Activated CD4-positive, alpha-beta T cell treated with anti-CD3 and anti-CD28 coated beads, Interleukin-2, amount 10 ng/mL, durations not matched to agents 24 days and 14 days (primary cell): ENCODE measurements at places on chromosomes 4 and X. TPM values are rescaled to one million over a fixed set of nuclear protein-coding genes. Genes with fewer than 3 reads are reported as not detected.

MID2 gene
- 4.5 and 5.2 TPM in 2 replicates for total RNA-seq

GRCh38 chrX:93322110-93322509 lies 351.3 kb downstream of the NAP1L3 start:
- no peaks in the 10 kb centered on the region for H3K27me3 ChIP-seq
- no peaks in the 10 kb centered on the region for H3K36me3 ChIP-seq
- no peak for DNase-seq

DNA sequence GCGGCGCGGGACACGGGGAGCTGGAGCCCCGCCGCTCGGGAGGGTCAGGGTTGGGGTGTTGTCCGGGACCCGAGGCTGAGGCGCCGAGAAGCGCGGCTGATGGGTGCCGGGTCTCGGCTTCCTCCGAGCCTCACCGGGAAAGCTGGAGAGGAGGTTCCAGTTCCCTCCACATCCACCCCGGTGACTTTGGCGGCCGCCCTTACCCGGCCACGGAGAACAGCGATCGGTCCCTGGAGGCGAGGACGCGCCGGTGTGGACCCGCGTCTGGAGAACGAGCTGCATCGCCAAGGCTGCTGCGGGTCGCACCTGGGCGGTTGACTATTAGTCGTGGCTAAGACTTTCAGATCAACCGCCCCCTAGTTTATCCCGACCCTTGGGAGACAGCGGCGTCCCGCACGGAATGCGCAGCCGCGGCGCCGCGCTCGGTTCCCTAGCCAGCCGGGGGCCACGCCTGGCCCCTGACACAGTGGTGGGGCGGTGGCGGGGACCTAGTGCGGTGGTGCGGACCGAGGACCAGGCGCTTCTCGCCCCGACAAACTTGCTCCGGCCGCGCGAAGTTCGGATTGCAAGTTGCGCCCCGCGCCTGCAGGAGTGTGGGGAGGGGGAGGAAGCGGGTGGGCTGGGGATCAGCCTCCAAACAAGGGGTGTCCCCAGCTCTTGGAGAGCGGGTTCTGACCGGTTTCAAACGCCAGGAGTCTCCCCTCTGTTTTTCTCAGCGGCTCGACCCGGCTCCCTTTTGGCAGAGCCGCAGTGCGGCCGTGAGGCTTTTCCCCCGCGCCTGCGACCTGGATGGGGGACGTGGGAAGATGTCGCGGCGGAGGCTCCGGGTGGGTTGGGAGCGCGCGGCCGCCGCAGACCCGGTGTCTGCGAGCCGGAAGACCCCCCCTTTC lies 568 bp downstream of the FHDC1 start:
- peak overlapping the region; percentile 62 for H3K4me3 ChIP-seq
- peaks cover 14% of the 10 kb centered on the region for H3K4me1 ChIP-seq
- peaks cover 1% of the 10 kb centered on the region for H3K36me3 ChIP-seq
- peaks cover 63% of the 10 kb centered on the region for H3K27me3 ChIP-seq
- no peak overlapping the region for H3K27ac ChIP-seq
- peak; percentile 73 for DNase-seq

- H3K36me3 ChIP-seq = peaks cover 13% of the 10 kb centered on the region
- H3K4me1 ChIP-seq = peaks cover 20% of the 10 kb centered on the region
- H3K4me3 ChIP-seq = peak within 1 kb of the TSS; percentile 98
- H3K27ac ChIP-seq = peak within 1 kb of the TSS; percentile 98
- H3K27me3 ChIP-seq = no peaks in the 10 kb centered on the region
These were observed at the start of gene RIBC1 for GRCh38 chrX:53422861-53423306. TSS of gene RIBC1 (plus strand) at chrX:53422873. CDS start at chrX:53426277, 3,404 bp downstream.

DNA sequence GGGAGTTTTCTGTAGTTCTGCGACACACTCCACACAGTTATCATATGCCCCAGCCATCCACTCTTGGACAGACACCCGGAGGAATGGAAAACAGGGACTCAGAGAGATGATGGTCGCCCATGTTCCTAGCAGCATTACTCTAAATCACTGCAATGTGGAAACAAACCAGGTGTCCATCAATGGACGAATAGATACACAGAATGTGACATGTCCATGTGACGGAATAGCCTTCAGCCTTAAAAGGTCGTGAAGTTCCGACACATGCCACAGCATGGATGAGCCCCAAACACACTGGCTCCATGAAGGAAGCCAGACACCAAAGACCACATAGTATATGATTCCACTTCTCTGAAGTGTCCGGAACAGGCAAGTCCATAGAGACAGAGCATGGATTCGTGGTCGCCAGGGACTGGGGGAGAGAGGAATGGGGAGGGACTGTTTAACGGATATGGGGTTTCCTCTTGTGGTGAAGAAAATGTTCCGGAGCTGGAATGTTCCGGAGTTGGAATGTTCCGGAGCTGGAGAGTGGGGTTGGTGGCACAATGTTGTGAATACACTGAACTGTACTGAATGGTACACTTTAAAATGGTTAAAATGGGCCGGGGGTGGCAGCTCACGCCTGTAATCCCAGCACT lies 28.7 kb upstream of the AFAP1 start:
- peak overlapping the region; percentile 34 for H3K4me3 ChIP-seq
- no peaks in the 10 kb centered on the region for H3K27me3 ChIP-seq
- peak overlapping the region; percentile 82 for H3K27ac ChIP-seq
- DNase-seq = no peak

PTCHD1 gene
- total RNA-seq = not detected in 2 replicates

- H3K4me3 ChIP-seq = no peak overlapping the region
- no peak for DNase-seq
- H3K27ac ChIP-seq = no peak overlapping the region
- H3K27me3 ChIP-seq = no peaks in the 10 kb centered on the region
- H3K4me1 ChIP-seq = no peaks in the 10 kb centered on the region
These were observed 115.8 kb downstream of the VEGFC start for GRCh38 chr4:176676901-176677300.

DNA sequence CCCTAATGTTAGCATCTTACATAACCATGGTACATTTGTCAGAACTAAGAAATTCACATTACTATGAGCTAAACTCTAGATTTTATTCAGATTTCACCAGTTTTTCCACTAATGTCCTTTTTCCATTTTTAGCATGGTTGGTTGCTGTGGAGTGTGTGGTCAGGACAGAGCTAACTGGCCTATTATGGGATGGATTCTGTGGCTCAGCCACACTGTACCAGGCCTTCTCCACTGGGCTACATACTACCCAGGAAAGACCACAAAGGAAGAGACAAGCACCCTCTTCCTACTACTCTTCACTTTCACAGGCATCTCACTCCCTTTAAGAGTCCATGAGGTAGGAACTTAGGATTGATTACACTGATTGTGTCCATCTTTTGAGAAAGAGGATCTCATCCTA lies 67.4 kb downstream of the ZNF827 start:
- no peak overlapping the region for H3K4me3 ChIP-seq
- peaks cover 36% of the 10 kb centered on the region for H3K36me3 ChIP-seq
- no peak for DNase-seq
- no peaks in the 10 kb centered on the region for H3K27me3 ChIP-seq
- peak overlapping the region; percentile 29 for H3K27ac ChIP-seq

- no peak overlapping the region for H3K4me3 ChIP-seq
- H3K27me3 ChIP-seq = no peaks in the 10 kb centered on the region
- no peaks in the 10 kb centered on the region for H3K4me1 ChIP-seq
- DNase-seq = no peak
These were observed 269.7 kb upstream of the PCDH7 start for GRCh38 chr4:30450474-30450873.

DNA sequence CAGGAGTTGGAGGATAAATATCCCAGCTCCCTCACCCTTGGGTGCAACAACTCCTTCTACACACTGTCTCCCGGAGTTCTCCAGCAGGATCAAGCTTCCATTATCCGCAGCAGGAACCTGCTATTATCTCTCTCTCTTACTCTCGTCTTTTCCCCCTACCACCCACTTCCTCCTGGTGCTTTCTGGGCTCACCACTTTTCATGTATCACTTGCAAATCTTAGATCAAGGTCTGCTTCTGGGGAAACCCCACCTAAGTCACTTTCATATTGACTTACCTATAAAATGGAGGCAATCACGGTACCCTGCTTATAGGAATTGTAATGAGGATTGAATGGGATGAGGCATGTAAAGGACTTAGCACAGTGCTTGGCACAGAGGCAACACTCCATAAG lies 589.5 kb downstream of the BCOR start:
- peak overlapping the region; percentile 58 for H3K27ac ChIP-seq
- DNase-seq = peak; percentile 60
- H3K4me1 ChIP-seq = peaks cover 11% of the 10 kb centered on the region
- no peaks in the 10 kb centered on the region for H3K27me3 ChIP-seq
- H3K4me3 ChIP-seq = no peak overlapping the region

DNA sequence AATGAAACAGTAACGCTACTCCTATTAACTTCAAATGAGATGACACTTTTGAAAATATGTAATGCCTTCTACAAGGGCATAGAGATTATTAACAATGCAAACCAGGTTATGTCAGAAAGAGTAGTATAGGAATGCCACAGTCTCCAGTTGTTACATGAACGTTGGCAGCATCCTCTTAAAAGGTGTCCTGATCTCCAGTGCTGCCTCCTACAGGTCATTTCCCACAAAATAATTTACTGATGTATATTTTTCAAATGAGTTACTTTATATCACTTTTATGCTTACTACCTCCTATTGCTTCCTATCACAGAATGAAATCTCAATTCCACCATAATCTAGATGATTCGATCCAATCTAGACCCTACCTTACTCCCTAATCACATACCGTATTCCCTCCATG lies 195.2 kb upstream of the EPHA5 start:
- H3K27ac ChIP-seq = no peak overlapping the region
- H3K36me3 ChIP-seq = no peaks in the 10 kb centered on the region
- no peak for DNase-seq
- H3K27me3 ChIP-seq = no peaks in the 10 kb centered on the region
- no peaks in the 10 kb centered on the region for H3K4me1 ChIP-seq

DNA sequence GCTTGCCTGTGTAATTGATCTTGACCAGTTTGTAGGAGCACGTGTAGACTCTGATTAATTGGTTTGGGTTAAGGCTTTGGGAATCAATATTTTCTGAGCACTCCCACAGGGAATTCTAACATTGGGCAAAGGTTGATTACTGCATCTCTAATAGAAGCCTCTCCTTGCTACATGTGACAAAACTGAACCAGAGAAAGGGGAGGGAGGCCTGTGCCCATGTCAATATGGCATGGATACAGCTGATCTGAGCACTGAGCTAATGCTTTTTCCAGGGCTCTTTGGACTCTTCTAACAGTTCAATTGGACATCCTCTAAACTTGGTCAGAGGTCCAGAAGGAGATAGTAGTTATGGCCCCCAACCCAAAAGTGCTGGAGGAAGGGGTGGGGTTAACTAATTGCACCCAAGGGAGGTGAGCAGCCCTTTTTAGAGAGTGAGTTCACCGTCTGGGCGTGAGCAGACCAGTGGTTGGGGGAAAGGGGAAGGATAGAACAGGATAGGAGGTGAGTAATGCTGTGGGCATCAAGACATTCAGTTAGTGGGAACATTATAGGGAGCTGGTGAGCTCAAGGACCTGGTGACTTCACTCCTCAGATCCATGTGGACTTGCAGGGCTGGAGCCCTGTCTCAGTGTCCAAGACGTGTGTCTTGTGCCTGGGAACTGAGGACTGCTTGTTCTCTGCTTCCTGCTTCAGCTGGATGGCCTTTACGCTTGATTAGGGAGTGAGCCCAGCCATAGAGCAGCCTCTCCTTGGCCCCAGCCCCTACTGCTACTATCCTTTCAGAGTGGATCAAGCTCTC lies 22.8 kb downstream of the MSN start:
- H3K4me1 ChIP-seq = peaks cover 62% of the 10 kb centered on the region
- H3K36me3 ChIP-seq = peaks cover 40% of the 10 kb centered on the region
- H3K27ac ChIP-seq = peak overlapping the region; percentile 73
- DNase-seq = no peak
- peak overlapping the region; percentile 47 for H3K4me3 ChIP-seq

GRCh38 chr4:26080870-26081628 lies 167.0 kb downstream of the SMIM20 start:
- peaks cover 71% of the 10 kb centered on the region for H3K4me1 ChIP-seq
- H3K27ac ChIP-seq = peak overlapping the region; percentile 89
- H3K36me3 ChIP-seq = peaks cover 28% of the 10 kb centered on the region
- peak overlapping the region; percentile 3 for H3K4me3 ChIP-seq
- no peak for DNase-seq
- H3K27me3 ChIP-seq = no peaks in the 10 kb centered on the region

GDPD2 gene
- total RNA-seq = 0.12 and 0.19 TPM in 2 replicates

- peaks cover 64% of the 10 kb centered on the region for H3K27me3 ChIP-seq
- no peak overlapping the region for H3K27ac ChIP-seq
- peaks cover 16% of the 10 kb centered on the region for H3K4me1 ChIP-seq
- H3K36me3 ChIP-seq = no peaks in the 10 kb centered on the region
These were observed 4.5 kb downstream of the CXXC4 start for GRCh38 chr4:104490096-104490769.

TMLHE gene
- total RNA-seq = 7.1 and 9.0 TPM in 2 replicates

DNA sequence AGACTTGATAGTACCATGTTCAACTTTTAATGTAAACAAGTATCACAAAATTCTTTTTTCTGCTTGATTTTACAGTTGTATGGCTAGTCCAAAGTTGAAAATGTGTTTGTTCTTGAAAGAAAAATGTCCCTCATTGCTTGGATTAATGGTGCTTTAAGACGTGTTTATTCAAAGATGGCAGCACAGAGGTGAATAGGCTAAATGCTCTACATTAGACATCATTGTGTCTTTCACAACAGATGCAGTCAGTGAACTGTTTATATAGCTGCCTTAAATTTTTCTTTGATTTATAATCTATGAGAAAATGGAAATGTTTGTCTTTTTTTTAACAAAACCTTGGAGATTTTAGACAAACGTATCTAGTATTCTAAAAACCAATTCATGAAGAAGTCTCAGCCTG lies 137.3 kb downstream of the BMPR1B start:
- no peak overlapping the region for H3K27ac ChIP-seq
- no peak overlapping the region for H3K4me3 ChIP-seq
- H3K4me1 ChIP-seq = no peaks in the 10 kb centered on the region
- no peaks in the 10 kb centered on the region for H3K36me3 ChIP-seq
- H3K27me3 ChIP-seq = peaks cover 1% of the 10 kb centered on the region
- no peak for DNase-seq

DNA sequence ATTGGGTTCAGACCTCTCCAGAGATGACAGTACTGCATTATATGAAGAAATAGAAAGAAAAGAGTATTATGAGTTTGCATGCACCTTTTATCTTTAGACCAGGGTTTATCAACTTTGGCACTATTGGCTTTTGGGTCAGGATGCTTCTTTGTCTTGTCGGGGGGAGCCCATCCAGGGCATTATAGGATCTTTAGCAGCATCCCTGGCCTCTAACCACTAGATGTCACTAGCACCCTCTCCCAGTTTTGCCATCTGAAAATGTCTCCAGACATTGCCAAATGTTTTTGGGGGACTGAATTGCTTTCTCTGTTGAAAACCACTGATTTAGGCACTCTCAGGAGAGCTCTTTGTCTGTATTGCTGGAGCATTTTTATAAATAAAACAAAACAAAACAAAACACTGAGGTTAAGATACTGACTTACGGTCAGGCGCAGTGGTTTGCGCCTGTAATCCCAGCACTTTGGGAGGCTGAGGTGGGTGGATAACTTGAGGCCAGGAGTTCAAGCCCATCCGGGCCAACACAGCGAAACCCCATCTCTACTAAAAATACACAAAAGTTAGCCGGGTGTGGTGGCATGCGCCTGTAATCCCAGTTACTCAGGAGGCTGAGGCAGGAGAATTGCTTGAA lies 23.6 kb downstream of the CA5B start:
- peaks cover 16% of the 10 kb centered on the region for H3K4me1 ChIP-seq
- H3K36me3 ChIP-seq = peaks cover 8% of the 10 kb centered on the region
- no peak overlapping the region for H3K27ac ChIP-seq
- peak; percentile 80 for DNase-seq
- H3K4me3 ChIP-seq = no peak overlapping the region
- no peaks in the 10 kb centered on the region for H3K27me3 ChIP-seq

- peaks cover 42% of the 10 kb centered on the region for H3K36me3 ChIP-seq
- H3K27me3 ChIP-seq = no peaks in the 10 kb centered on the region
- no peak overlapping the region for H3K27ac ChIP-seq
These were observed 6.6 kb upstream of the FAM53A start for GRCh38 chr4:1690698-1691097.

GRCh38 chrX:153970357-153971123 lies 1.1 kb downstream of the HCFC1 start:
- H3K27me3 ChIP-seq = no peaks in the 10 kb centered on the region
- H3K36me3 ChIP-seq = peaks cover 17% of the 10 kb centered on the region
- peak overlapping the region; percentile 98 for H3K4me3 ChIP-seq
- H3K27ac ChIP-seq = peak overlapping the region; percentile 100
- peaks cover 35% of the 10 kb centered on the region for H3K4me1 ChIP-seq

ELF4 gene
- total RNA-seq = 27.4 and 29.5 TPM in 2 replicates
